ENCODE measurements at places on chromosomes 6 and 20.

DNA sequence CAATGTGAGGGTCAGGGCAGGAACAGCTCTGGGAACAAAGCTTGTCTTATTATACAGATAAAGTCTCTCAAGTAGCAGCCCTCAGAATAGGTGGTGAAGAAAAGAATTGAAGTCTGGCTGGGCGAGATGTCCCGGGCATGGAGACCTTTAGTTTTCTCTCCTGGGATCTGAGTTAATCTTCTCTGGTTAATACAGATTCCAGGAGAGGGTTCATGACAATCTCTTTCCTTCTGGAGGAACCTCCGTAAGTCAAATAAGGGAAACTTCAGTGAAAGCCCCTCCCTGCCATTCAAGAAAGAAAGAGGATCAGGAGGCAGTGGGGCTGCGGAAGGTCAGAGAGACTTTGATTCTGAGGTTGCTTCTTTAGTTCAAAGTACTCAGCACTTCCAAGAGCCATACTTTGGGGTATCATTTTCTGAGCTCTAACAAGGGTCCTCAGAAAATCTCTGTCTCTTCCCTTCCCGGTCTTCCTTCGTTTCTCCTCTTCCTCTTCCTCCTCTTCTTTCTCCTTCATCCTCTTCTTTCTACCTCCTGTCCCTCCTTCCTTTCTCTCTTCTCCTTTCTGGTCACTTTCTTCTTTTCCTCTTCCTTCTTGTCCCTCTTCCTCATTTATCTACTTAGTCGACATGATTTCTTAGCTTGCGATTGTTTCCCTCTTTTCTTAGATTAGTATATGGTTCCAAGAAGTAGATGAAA is 4.6 kb upstream of the ZNF184 start:
- DNase-seq, result no peak

DNA sequence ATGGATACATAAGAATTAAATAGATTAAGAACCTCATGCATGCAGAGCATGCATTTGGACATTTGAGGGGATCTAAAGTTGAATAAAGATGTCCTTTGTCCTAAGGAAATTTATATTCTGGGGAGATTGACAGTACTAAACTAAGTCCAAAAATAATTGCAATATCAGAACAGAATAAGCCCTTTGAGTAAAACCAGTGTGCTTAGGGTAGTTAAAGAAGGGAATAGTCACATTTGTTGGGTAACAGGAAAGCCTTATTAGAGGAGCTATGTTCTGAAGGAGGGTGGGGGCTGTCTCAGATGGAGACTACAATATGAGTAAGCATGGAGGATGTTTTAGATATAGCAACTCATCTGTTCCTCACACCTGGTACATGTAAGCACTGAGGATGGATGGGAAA is 35.8 kb downstream of the CDC5L start:
- DNase-seq, result no peak

DNA sequence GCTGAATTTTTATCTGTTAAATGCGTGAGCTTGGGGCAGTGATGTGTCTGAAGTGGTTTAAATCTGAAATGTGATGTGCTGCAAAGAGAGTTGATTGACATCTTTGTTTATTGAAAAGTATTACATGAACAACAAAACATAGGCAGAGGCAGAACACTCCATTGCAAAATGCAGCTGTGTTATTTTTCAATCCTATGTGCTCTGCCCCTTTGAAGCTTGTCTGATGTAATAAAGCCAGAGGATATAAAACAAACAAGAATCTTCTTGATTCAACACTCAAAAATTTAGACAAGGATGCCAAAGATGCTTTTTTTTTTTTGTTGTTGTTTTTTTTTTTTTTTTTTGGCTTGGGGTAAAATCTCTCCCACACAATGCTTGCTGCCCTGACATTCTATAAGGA is 482.4 kb upstream of the MMS22L start:
- DNase-seq, result no peak

DNA sequence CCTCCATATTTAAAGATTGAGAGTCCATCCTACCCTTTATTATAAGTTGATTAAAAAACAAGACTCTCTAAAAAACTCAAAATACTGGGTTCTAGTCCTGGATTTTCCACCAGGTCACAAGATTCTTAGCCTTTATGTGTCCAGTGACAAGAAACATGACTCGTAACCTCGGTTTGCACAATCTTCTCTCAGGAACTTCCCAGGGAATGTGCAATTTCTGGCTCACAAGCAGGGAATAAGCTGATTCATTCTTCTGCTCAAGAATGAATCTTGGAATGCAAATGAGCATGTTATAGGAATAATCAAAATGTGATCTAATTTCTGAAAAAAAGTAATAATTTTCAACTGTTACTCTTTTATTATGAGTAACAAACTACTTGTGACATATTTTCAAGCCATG is 45.1 kb downstream of the OGFRL1 start:
- DNase-seq, result no peak

GRCh38 chr6:167094820-167095637 is 27.9 kb upstream of the CCR6 start:
- no peak for DNase-seq

DNA sequence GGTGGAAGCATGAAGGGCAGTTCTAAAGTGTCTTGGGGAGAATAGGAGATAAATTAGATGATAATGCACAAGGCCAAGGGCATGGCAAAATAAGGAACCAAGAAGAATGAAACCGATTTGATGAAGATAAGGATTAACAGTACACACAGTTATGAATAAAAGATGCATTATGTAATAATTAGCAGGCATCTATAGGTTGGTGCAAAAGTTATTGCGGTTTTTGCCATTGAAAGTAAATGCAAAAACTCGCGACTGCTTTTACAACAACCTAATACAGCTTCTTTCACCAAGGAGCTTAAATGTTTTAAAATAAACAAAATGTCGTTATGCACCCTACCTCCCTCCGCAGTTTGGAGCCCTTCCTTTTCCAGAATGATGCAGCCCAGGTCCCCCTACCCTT is 29.0 kb downstream of the MAS1 start:
- DNase-seq, result no peak

DNA sequence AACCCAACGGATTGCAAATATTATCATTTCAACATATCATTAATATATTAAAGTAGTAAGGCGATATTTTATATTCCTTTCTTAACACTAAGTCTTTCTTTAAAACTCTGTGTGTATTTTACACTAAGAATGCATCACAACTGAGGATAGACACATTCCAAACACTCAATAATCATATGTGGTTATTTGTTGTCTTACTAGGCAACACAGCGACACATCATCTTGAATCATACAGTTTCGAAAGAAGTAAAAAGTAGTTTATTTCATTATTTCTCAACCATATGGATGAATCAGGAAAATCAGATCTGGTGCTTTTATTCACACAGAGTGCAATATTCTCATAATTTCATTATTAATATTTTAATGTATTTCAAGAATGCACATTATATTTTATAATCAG is 662.4 kb downstream of the EPHA7 start:
- DNase-seq, result no peak

- no peak for DNase-seq
These were observed 8.5 kb downstream of the TPD52L2 start for GRCh38 chr20:63873477-63873971.

Measured in Caco-2 (cell line).